ENCODE measurements at places on chromosomes 16 and 17.
A peak's percentile ranks its signal among the peaks of the same experiment; 100 is the strongest.

GRCh38 chr16:392450-393030, 4.5 kb upstream of the NME4 start:
- H3K27ac ChIP-seq = no peak overlapping the region
- peaks cover 9% of the 10 kb centered on the region for H3K4me1 ChIP-seq
- no peaks in the 10 kb centered on the region for H3K27me3 ChIP-seq
- no peak for DNase-seq

DNA sequence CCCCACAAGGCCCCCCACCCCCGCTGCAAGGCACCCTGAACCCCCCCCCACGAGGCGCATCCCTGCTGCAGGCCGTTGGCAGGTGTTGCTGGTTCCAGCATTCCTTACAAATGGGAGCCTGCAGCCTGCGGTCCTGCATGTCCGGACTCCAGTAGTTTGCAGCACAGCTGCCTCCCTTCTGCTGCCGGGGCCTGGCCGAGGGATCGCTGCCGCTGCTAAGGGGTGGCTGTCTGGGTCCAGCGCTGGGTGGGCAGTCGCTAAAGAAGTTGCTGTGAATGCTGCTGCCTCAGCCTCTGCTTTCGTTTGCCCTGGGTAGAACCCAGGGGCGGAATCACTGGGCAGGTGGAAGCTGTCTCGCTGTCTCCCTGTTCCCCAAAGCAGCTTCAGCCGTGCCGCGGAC, 11.8 kb downstream of the UTS2R start:
- H3K4me1 ChIP-seq = peaks cover 16% of the 10 kb centered on the region
- H3K27ac ChIP-seq = no peak overlapping the region
- H3K4me3 ChIP-seq = no peak overlapping the region

DNA sequence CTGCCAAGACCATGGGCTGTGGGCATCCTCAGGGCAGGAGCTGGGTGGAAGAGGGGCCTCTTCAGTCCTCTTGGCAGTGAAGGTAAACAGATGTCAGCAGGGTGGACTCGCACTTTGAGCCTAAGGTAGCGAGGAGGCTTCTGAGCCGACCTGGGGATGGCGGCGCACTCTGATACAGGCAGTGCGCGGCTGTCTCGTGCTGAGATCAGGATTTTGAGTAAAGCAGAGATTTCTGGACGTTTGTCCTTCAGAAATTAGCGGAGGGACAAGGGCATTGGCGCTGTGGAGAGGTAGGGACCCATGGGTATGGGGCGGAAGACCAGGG, 6.8 kb downstream of the RAB40C start:
- DNase-seq = no peak
- no peaks in the 10 kb centered on the region for H3K27me3 ChIP-seq
- no peak overlapping the region for H3K4me3 ChIP-seq
- H3K36me3 ChIP-seq = peaks cover 25% of the 10 kb centered on the region
- no peak overlapping the region for H3K27ac ChIP-seq
- peaks cover 51% of the 10 kb centered on the region for H3K4me1 ChIP-seq

DNA sequence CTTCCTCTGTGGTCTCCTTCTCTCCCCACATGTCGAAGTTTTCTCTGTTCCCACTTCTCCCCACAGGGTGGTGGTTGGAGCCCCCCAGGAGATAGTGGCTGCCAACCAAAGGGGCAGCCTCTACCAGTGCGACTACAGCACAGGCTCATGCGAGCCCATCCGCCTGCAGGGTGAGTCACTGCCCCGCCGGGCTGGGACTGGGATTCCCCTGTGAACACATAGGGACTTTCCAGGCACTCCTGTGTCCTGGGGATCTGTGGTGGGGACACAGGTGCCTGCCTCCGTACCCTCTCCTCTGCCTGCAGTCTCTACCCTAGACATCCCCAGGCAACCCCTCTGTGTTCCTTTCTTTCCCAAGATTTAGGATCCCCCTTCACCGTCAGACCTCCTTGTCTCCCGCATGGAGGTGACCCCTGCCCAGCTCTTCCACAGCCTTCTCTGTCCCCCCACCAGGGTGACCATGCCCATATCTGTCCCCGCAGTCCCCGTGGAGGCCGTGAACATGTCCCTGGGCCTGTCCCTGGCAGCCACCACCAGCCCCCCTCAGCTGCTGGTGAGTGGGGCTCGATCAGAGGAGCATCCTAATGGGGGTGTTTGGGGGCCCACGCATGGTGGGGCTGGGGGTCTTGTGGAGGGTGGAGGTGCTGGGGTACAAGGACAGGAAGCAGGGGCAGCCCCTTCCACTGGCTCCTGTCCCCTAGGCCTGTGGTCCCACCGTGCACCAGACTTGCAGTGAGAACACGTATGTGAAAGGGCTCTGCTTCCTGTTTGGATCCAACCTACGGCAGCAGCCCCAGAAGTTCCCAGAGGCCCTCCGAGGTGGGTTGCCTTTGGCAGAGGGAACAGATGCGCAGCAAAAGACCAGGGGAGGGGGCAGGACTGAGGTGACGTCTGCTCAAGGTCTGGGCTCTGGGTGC, 5.8 kb downstream of the ITGAM start:
- no peak for DNase-seq
- no peak overlapping the region for H3K27ac ChIP-seq
- H3K27me3 ChIP-seq = no peaks in the 10 kb centered on the region

GRCh38 chr17:74995847-74996246, 8.4 kb downstream of the CDR2L start:
- peaks cover 10% of the 10 kb centered on the region for H3K36me3 ChIP-seq
- H3K4me3 ChIP-seq = no peak overlapping the region
- H3K4me1 ChIP-seq = no peaks in the 10 kb centered on the region
- no peak for DNase-seq
- no peaks in the 10 kb centered on the region for H3K27me3 ChIP-seq
- H3K27ac ChIP-seq = no peak overlapping the region

DNA sequence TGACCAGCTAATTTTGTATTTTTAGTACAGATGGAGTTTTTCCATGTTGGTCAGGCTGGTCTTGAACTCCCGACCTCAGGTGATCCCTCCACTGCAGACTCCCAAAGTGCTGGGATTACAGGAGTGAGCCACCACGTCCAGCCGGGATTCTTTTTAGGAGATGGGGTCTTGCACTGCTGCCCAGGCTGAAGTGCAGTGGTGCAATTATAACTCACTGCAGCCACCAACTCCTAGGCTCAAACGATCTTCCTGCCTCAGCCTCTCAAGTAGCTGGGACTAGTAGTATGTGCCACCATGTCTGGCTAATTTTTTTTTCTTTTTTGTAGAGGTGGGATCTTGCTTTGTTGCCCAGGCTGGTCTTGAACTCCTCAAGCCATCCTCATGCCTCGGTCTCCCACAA, 56.4 kb upstream of the MGAT5B start:
- no peaks in the 10 kb centered on the region for H3K36me3 ChIP-seq
- H3K27ac ChIP-seq = no peak overlapping the region
- H3K27me3 ChIP-seq = no peaks in the 10 kb centered on the region
- no peaks in the 10 kb centered on the region for H3K4me1 ChIP-seq

- DNase-seq = peak; percentile 96
- H3K27me3 ChIP-seq = no peaks in the 10 kb centered on the region
- peaks cover 26% of the 10 kb centered on the region for H3K4me1 ChIP-seq
- peaks cover 51% of the 10 kb centered on the region for H3K36me3 ChIP-seq
These were observed at the start of gene OVCA2 for GRCh38 chr17:2041561-2042389. TSS of gene OVCA2 (plus strand) at chr17:2042022. CDS start at chr17:2042048, 26 bp downstream.

GRCh38 chr17:59565171-59565958, at the start of gene DHX40:
TSS of gene DHX40 (plus strand) at chr17:59565610. CDS start at chr17:59565672, 62 bp downstream.
- peak within 1 kb of the TSS; percentile 80 for H3K4me3 ChIP-seq
- DNase-seq = peak; percentile 97
- H3K27ac ChIP-seq = peak within 1 kb of the TSS; percentile 84
- peaks cover 12% of the 10 kb centered on the region for H3K4me1 ChIP-seq
- no peaks in the 10 kb centered on the region for H3K27me3 ChIP-seq

DNA sequence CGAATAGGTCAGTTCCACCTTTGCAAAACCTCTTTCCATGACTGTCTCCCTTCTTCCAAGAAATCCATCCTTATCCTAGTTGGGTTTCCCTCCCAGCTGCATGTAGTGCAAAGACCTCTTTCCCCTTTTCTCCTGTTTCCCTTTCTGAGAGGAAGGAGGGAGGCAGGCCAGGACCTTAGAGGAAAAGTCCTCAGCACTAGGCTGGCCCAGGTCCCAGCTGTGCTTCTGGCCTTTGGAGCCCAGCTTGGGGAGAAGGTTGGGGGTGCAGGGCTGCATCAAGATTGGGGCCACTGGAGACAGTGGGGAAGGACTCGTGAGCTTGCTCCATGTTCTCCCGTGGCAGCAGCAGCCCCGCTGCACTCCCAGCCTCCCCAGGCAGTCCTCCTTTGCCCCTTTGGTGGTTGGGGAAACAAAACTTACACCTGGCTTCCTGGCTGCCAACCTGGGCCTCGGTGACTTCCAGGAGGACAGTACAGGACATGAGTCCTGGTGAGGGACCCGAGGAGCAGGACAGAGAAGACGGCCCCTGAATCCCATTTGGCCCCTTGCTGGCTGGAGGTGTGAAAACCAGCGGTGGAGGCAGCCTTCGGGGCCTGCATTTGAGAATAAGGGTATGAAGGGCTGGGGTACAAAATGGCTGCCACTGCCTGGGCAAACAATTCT, 481 bp downstream of the HEXIM2 start:
- peak; percentile 56 for DNase-seq
- H3K27me3 ChIP-seq = no peaks in the 10 kb centered on the region

DNA sequence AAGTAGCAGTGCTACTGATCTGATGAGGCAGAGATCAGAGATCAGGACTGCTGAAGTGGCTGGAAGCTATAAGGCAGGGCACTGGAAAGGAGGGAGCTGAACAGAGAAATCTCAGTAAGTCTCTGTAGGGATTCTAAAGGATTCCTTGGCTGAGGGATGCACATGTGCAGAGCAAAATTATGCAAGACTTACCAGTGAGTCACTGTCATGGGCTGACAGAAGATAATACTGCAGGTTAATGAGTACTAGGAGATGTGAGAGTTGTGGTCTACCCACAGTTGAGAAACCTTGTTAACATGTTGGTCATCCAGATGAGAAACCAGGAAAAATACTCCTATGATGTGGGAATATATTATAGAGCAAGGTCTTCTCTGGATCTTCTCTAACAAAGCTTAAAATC, 378.1 kb downstream of the HAPSTR1 start:
- H3K27ac ChIP-seq = no peak overlapping the region
- no peaks in the 10 kb centered on the region for H3K4me1 ChIP-seq

DNA sequence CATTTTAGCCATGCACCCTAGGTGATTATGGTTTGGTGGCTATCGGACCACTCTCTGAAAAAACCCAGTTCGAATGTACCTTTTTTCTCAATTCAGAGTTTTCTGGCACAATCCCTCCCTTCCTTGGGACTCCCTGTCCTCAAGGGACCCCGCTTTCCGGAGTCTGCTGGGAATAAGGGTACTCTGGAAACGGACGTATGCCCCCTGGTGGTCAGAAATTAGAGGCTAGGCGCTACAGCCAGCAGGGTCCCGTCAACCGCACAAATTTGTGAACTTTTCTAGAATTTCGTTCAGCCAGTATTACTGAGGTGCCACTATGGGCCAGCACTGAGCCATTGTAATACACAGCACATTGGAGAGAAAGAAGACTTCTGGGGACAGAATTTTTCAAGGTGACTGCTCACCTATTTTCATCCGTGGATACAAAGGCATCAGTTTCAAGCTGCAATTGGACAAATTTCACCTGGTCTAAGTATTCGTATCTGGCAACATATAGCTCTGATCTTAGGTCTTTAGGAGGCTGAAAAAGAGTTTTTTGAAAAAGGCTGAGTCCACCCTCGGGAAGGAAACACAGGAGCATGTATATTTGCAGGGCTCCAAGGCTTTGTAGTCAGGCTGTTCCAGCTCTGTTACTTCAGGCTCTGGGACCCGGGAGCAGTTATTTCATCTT, 27.1 kb upstream of the CRYBA1 start:
- H3K4me1 ChIP-seq = peaks cover 9% of the 10 kb centered on the region
- no peak overlapping the region for H3K4me3 ChIP-seq
- no peak overlapping the region for H3K27ac ChIP-seq
- DNase-seq = peak; percentile 72
- no peaks in the 10 kb centered on the region for H3K27me3 ChIP-seq

DNA sequence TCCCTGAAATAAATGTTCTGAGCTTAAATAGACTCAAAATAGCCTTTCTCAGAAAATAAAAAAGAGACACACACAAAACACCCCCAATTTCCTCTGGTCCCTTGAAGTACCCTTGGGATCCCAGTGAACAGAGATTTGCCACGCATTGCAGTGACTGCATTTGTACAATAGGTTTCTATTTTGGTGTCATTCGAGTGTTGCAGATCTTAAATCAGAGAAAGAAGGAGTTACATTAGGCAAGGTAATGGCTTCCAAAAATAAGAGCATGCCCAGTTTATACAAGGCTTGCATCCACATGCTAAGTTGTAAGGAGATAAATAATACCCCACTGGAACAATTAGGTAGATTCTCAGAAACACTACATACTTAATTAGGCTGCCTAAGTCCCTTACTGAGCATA, 2.2 kb downstream of the TOX3 start:
- no peak for DNase-seq
- peaks cover 11% of the 10 kb centered on the region for H3K4me1 ChIP-seq

GRCh38 chr17:62160816-62161215, 95.7 kb upstream of the MED13 start:
- H3K4me3 ChIP-seq = no peak overlapping the region

GRCh38 chr16:979147-979546, 2.4 kb upstream of the SOX8 start:
- H3K4me1 ChIP-seq = peaks cover 14% of the 10 kb centered on the region
- no peak overlapping the region for H3K4me3 ChIP-seq
- no peak overlapping the region for H3K27ac ChIP-seq
- no peaks in the 10 kb centered on the region for H3K36me3 ChIP-seq

DNA sequence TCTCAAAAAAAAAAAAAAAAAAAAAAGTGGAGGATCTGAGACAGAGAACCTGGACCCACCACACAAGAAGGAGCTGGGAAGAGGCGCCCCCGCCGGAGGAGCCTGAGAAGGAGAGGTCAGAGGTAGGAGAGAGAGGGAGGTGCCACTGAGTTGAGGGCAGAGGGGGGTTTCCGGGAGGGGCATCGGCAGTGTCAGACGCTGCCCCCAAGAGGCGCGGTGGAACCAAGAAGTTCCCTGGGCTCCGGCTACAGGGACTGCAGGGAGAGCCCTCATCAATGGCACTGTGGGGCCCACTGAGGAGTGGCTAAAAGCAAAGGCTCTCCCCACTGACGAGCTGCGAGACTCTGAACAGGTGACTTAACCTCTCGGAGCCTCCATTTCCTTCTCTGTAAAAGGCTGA, 4.2 kb downstream of the CCDC42 start:
- no peak overlapping the region for H3K27ac ChIP-seq
- H3K36me3 ChIP-seq = no peaks in the 10 kb centered on the region
- H3K4me1 ChIP-seq = no peaks in the 10 kb centered on the region
- peaks cover 5% of the 10 kb centered on the region for H3K27me3 ChIP-seq

All from lower lobe of right lung (tissue), 2 donors.